ENCODE measurements at places on chromosomes 5 and 9. TPM values are rescaled to one million over a fixed set of nuclear protein-coding genes. Genes with fewer than 3 reads are reported as not detected.

The CARTPT gene
- 4.4 TPM for total RNA-seq

DNA sequence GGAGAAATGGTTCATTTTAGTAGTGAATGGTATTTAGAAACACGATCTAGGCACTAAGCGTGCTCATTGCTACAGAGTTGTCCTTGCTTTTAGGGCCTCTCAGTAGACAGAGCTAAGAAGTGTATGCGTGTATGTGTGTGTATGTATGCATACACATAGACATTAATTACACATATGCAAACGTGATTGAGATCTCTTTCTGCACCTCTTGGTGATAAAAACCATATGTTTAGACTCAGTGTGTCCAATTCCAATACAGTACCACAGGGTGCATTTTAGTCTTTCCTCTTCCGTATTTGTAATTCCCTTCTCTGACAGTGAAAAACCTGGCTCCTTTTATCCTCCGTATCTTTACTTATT, 13.1 kb downstream of the TRIO start:
- no peaks in the 10 kb centered on the region for H3K36me3 ChIP-seq
- H3K4me1 ChIP-seq = peaks cover 19% of the 10 kb centered on the region
- peak overlapping the region; percentile 83 for H3K27ac ChIP-seq
- H3K27me3 ChIP-seq = no peaks in the 10 kb centered on the region

DNA sequence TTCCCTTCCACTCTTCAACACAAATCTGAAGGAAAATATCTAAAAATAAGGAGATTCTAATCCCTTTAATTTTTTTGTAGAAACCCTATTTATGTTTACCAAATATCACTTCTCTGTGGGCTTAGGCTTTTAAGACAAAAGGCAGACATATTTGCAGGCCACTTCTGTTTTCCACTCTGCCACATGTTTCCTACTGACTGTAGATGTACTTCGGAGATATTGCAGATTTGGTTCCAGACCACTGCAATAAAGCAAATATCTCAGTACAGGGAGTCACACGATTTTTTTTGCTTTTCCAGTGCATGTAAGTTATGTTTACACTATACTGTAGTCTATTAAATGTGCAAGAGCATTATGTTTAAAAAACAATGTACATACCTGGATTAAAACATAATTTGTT, 219.0 kb downstream of the SREK1 start:
- H3K4me3 ChIP-seq = no peak overlapping the region
- no peaks in the 10 kb centered on the region for H3K4me1 ChIP-seq
- no peaks in the 10 kb centered on the region for H3K27me3 ChIP-seq
- no peaks in the 10 kb centered on the region for H3K36me3 ChIP-seq
- no peak for DNase-seq

DNA sequence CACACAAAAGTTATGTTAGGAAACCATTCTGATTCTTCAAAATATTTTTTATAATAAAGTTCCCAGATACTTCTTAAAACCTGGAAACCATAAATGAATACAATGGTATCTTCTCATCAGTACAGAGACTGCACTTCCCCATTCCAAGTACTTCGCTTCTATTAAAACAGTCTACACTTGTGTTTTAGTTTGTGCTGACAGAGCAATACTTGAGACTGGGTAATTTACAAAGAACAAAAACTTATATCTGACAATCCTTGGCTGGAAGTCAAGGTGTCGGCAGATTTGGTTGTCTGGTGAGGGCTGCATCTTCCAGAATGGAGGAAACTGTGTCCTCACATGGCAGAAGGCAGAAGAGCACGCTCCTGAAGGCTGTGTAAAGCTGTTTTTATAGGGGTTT, 70.1 kb downstream of the RFX3 start:
- no peak overlapping the region for H3K4me3 ChIP-seq
- H3K36me3 ChIP-seq = no peaks in the 10 kb centered on the region
- H3K27ac ChIP-seq = no peak overlapping the region

DNA sequence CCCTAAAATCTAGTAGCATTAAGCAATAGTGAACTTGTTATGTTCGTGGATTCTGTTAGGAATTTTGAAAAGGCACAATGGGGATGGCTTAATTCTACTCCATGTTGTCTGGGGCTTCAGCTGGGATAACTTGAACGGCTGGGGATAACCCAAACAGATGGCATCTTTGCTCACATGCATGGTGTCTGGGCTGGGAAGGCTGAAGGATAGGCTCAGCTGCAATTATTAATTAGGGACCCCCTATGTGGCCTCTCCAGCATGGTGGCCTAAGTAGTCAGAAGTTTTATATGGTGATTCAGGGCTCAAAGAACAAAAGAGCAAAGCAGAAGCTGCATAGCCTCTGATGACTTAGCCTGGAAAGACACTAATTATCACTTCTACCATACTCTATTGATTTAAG, 551.1 kb downstream of the PSAT1 start:
- no peaks in the 10 kb centered on the region for H3K4me1 ChIP-seq
- no peak overlapping the region for H3K4me3 ChIP-seq
- no peaks in the 10 kb centered on the region for H3K27me3 ChIP-seq
- no peak overlapping the region for H3K27ac ChIP-seq
- no peak for DNase-seq
- H3K36me3 ChIP-seq = no peaks in the 10 kb centered on the region

DNA sequence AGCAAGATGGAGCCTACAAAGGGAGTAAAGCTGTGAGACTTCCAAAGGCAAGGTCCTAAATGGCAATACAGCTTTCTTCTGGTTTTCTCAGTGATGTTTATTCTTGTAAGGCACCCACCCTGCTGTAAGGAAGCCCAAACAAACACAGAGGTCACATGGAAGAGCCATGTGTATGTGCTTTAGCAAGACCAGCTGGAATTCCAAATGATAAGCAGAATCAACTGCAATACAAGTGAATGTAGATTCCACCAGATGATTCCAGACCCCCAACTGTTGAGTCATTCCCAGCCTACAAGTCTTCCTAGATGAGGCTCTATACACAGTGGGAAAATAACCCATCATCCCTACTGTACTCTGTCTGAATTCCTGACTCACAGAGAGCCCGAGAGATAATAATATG, 122.8 kb downstream of the DEPDC1B start:
- H3K4me1 ChIP-seq = no peaks in the 10 kb centered on the region
- H3K36me3 ChIP-seq = no peaks in the 10 kb centered on the region
- H3K4me3 ChIP-seq = no peak overlapping the region
- H3K27ac ChIP-seq = no peak overlapping the region
- DNase-seq = no peak

The OTULINL gene
- total RNA-seq = 27.7 TPM

- H3K36me3 ChIP-seq = no peaks in the 10 kb centered on the region
- H3K4me3 ChIP-seq = no peak overlapping the region
- no peaks in the 10 kb centered on the region for H3K4me1 ChIP-seq
- no peaks in the 10 kb centered on the region for H3K27me3 ChIP-seq
- no peak overlapping the region for H3K27ac ChIP-seq
- DNase-seq = no peak
Observed at GRCh38 chr5:127280491-127281220, 9.9 kb upstream of the MEGF10 start.

GRCh38 chr5:172848419-172848818, 14.4 kb downstream of the ERGIC1 start:
- no peak overlapping the region for H3K4me3 ChIP-seq
- H3K27me3 ChIP-seq = no peaks in the 10 kb centered on the region
- H3K4me1 ChIP-seq = peaks cover 48% of the 10 kb centered on the region

The PCDHA11 gene
- not detected for total RNA-seq

DNA sequence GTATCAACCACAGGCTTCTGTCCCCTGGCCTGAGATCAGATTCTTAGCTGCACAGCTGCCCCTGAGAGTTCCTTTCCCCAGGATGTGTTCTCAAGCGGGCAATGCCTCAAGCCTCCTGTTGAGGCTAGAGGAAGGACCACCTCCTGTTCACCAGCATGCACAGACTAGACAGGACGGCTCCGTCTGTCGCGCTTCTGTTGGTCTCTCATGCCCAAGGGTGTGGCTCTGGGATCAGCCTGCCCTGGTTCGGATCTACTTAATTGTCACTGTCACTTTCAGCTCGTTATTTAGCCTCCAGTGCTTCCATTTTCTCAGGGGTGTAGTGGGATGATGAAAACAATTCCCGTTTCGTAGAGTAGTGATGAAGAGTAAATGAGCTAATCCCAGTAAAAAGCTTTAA, 103.1 kb downstream of the KCNIP1 start:
- H3K4me3 ChIP-seq = no peak overlapping the region
- no peak overlapping the region for H3K27ac ChIP-seq
- H3K4me1 ChIP-seq = no peaks in the 10 kb centered on the region
- no peak for DNase-seq
- no peaks in the 10 kb centered on the region for H3K36me3 ChIP-seq

DNA sequence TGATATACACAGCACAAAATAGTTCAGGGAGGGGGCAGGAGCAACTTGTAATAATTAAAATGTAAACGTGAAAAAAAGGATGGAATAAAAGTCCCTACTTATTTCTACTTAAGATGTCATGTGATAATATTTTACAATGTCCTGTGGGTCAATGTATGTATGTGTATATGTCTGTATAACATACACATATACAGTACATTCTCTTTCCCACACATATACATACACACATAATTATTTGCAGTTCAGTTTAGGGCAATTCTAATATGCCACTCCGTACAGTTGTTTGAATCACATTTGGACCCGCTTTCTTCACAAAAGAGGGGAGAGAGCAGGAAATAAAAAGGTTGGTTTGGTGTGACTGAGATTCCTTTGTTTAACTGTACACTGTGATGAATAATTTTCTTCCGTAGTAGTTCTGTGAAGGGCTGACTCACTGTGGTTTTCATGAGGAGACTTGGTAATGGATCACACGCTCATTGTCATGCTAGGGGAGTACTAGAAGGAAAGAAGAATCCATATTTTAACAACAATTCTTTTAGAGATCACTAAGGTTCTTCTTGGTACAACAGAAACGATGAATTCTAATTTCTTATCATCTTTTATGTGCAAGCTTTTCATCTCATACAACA, 26.2 kb upstream of the ACOT12 start:
- no peaks in the 10 kb centered on the region for H3K27me3 ChIP-seq
- no peak for DNase-seq
- H3K36me3 ChIP-seq = peaks cover 4% of the 10 kb centered on the region
- no peaks in the 10 kb centered on the region for H3K4me1 ChIP-seq
- no peak overlapping the region for H3K4me3 ChIP-seq
- no peak overlapping the region for H3K27ac ChIP-seq

DNA sequence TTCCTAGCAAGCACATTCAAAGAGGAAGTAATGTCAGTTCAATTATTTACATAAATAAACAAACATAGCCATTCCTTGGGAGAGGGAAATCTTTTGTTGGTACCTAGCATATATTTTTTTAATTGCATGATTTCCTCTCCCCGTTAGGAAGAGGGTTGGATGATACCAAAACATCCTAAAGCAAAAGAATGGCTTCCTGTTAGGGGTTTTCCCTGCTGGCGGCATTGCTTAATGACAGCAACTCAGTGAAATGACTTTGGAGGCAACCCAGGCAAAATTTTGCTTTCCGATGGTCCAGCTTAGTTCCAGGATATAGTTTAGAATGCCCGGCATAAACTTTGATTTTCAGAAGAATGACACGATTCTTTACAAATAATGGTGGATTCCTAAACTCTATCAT, 73.2 kb downstream of the MAT2B start:
- peaks cover 17% of the 10 kb centered on the region for H3K4me1 ChIP-seq
- no peak overlapping the region for H3K4me3 ChIP-seq
- no peaks in the 10 kb centered on the region for H3K36me3 ChIP-seq
- DNase-seq = no peak
- no peak overlapping the region for H3K27ac ChIP-seq

GRCh38 chr5:95892784-95893354, 68.8 kb downstream of the ELL2 start:
- H3K4me3 ChIP-seq = no peak overlapping the region
- peak; percentile 44 for DNase-seq
- peaks cover 39% of the 10 kb centered on the region for H3K36me3 ChIP-seq

DNA sequence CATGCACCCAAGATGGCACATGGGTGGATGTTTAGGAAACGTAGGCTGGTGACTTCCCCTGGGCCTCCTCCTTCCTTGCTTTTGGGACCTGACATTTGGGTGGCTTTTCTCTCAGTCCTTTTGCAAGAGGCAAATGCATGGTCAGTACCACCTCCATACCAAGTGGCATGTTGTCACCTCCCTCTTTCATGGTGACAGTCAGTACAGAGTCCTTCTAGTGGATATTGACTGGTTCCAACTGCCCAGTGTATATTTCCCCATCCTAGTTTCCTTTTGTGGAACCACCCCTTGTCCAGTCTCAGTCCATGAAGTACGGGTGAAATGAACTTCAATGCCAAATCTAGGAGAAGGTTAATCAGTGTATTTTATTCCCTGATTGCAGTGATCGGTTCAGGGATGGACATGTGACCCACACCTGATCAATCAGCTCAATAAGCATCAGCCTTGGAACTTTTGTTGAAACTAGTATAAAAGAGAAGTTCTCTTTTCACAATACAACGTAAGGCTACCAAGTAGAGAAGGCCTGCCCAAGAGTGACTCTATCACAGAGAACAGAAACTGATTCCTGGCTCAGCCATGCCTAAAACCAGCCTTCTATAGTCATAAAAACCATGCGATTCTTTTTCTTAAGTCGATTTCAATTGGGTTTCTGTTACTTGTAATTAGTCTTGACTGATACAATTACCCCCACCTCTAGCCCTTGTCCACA, 143.4 kb upstream of the KLF9 start:
- peaks cover 13% of the 10 kb centered on the region for H3K4me1 ChIP-seq
- H3K4me3 ChIP-seq = no peak overlapping the region
- no peaks in the 10 kb centered on the region for H3K36me3 ChIP-seq
- H3K27me3 ChIP-seq = no peaks in the 10 kb centered on the region

DNA sequence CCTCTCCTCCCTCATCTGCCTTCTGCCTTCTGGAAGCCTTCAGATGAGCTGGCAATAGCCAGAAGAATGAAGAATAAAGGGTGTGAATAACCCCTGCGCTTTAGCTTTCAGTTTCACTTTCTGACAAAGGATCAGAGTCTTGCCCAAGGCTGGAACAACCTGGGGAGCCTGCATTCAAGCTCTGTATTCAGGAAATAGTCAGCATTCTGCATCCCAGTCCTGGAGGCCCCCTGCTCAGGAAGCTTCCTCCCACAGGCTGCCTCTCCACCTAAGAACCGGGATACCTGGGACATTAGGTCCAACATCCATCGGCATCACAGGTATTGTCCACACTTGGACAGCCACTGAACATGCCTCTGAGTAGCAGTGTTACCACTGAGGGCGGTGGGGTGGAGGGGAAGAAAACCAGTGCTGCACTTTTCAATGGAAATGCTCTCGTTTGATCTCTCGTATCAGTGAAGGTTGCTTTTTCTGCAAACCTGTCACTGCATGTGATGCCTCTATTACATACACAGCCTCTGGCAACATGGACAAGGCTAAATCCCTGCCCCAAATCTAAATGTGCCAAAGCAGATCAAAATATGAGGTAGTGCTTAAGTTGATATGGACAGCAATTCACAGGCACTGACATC, 39.8 kb upstream of the ACO1 start:
- H3K4me1 ChIP-seq = no peaks in the 10 kb centered on the region
- no peak for DNase-seq
- no peak overlapping the region for H3K4me3 ChIP-seq
- no peaks in the 10 kb centered on the region for H3K36me3 ChIP-seq
- no peaks in the 10 kb centered on the region for H3K27me3 ChIP-seq

GRCh38 chr9:120001536-120001935, 578.4 kb downstream of the CDK5RAP2 start:
- no peaks in the 10 kb centered on the region for H3K4me1 ChIP-seq
- no peak for DNase-seq
- H3K4me3 ChIP-seq = no peak overlapping the region
- no peaks in the 10 kb centered on the region for H3K27me3 ChIP-seq
- H3K27ac ChIP-seq = no peak overlapping the region

GRCh38 chr5:65825408-65826328, 100.7 kb upstream of the ERBIN start:
- no peaks in the 10 kb centered on the region for H3K36me3 ChIP-seq
- H3K4me1 ChIP-seq = peaks cover 18% of the 10 kb centered on the region
- no peak overlapping the region for H3K4me3 ChIP-seq
- DNase-seq = no peak

The FOXD4L5 gene
- not detected for total RNA-seq

The IFT74 gene
- total RNA-seq = 7.2 TPM

Data from transverse colon (tissue), 4 donors.